Glutamatergic neuron (in vitro differentiated cells): ENCODE measurements at places on chromosomes 6 and 20.

DNA sequence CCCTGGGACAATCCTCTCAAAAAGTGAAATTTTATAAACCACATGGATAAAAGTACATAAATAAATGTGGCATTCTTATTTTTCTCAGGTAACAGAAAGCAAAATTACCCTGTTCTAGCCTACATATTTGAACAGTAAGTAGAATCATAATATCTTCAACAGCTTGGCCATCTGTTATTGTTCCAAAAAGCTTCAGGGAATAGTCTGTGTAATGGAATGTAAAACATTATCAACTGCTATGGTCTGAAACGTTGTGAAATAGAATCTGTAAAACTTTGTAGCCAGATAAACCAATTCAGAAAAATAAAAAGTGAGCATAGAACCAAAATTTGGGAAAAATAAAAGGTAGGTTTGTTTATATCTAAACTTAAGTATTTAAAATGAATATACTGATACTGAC, 114.7 kb downstream of the THEMIS start:
- DNase-seq = no peak

DNA sequence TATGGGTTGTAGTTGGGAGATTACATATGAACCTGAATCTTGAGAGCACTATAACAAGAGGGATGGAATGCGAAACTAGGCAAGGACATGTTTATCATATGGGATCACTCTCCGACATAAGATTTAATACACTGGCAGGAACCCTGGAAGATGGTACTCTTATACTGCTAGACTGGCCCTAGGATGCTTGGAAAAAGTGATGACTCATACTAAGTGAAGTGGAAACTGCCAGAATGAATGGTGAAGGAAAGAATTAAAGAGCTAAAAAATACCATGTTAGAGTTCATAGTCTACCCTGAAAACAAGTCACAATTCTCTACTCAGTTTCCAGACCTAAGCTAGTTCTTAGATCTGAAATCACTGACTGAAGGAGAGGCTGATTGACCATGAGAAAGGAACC, 45.5 kb upstream of the THEMIS start:
- DNase-seq = no peak

DNA sequence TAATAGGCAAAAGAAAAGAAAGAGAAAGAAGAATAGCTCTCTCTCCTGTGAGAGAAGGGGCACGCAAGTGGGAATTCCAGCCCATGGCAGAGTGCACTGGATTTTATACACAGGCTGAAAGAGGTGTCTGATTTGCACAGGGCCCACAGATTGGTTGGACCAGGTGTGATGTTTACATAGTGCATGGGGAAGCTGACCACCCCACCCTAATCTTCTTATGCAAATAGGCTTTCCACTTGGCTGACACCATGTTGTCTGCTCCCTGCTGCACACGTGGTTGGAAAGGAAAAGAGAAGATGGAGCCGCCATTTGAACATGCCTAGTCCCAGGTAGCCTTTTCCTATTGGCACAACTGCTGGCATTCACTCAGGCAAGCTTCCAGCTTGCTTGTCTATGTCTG, 20.2 kb downstream of the MICA start:
- DNase-seq = no peak

DNA sequence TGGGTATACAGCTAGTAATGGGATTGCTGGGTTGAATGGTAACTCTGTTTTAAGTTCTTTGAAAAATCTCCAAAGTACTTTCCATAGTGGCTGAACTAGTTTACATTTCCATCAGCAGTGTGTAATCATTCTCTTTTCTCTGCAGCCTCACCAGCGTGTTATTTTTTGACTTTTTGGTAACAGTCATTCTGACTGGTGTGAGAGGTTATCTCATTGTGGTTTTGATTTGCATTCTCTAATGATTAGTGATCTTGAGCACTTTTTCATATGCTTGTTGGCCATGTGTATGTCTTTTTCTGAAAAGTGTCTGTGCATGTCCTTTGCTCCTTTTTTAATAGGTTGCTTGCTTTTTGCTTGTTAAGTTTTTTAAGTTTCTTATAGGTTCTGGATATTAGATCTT, 194.2 kb upstream of the PHACTR1 start:
- DNase-seq = no peak

GRCh38 chr6:158373214-158373613, 60.9 kb downstream of the TULP4 start:
- no peak for DNase-seq

GRCh38 chr20:967796-968742, 34.0 kb downstream of the RSPO4 start:
- DNase-seq = no peak

GRCh38 chr6:34018961-34019606, 126.8 kb downstream of the GRM4 start:
- DNase-seq = peak; percentile 2

- DNase-seq = peak; percentile 76
Observed at GRCh38 chr6:37698264-37699137, 818 bp upstream of the MDGA1 start.

DNA sequence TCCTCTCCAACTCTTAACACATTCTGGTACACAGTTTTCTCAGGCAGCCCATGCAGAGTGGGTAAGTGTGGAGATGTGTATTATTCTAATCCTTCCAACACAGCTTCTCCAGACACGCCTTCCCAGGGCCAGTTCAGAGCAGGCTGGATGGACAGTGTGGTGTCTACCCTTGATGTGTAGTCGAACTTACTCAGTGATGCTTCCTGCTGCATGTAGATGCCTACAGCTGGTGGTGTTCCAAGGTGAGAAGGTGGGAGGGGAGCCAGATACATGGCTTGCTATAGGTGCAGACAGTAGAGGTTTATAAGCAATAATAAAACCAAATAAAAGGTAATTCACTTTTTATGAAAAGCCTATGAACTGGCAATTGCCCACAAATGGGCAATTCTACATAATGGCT, 104.0 kb downstream of the QRSL1 start:
- DNase-seq = no peak

DNA sequence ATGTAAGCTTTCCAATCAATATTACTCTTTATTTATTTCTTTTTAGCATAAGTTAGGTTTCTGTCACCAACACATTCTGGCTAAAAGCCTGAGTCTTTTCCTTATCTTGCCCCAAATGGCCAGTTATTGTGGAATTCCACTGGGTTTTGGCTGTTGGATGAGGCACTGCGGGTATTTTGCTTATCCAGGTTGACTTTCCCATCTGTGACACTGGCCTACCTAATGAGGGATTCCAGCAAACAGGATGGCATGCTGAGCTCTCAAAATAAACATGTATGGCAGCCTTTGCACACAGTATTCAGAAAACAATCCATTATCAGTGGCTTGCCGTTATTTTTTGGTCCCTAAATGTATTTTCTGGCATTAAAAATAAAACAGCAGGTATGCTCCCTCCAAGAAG, 6.5 kb upstream of the RALGAPB start:
- DNase-seq = no peak

DNA sequence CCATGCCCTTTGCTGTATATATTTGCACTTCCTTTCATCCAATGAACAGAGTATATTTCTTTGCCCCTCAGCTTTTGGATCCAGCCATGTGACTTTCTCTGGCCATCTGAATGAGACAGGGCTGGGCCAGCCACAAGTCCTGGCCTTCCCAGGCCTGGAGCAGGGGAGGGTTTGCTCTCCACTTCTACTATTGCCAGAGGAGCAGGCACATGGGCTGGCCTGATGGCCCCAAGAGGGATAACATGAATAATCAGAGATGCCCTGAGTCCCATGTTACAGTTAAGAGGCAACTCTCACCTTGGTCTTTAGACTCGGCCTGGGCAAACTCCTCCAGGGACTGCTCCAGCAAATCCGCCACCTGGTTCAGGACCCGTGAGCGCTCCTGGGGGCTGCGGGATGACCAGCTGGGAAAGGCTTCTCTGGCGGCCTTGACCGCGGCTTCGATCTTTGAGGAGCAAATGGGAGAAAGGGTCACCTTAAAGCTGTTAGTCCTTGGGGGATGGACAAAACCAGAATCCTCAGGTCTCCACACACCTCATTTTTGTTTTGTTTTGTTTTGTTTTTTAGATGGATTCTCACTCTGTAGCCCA, 6.3 kb downstream of the ALDH8A1 start:
- DNase-seq = no peak

DNA sequence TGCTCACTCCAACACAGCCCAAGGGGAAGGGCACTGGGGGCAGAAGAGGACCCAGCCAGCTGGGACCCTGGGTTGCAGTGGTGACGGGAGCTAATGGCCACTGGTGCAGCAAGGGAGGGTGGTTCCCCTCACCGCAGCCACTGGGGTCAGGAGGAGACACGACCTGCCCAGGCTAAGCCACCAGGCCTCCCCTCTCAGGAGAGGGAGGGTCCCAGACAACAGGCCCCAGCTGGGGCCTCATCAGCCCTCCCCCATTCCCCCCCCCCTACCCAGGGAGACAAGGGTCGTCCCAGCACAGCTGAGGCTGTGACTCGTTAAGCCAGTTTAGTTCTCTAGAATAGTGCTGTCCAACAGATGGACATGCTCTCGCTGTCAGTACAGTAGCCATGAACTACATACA, 17.3 kb upstream of the MATN4 start:
- DNase-seq = peak; percentile 56

GRCh38 chr6:52596371-52597028, 19.6 kb upstream of the TRAM2 start:
- no peak for DNase-seq

- no peak for DNase-seq
Observed at GRCh38 chr20:57094991-57095390, 171.4 kb downstream of the BMP7 start.

DNA sequence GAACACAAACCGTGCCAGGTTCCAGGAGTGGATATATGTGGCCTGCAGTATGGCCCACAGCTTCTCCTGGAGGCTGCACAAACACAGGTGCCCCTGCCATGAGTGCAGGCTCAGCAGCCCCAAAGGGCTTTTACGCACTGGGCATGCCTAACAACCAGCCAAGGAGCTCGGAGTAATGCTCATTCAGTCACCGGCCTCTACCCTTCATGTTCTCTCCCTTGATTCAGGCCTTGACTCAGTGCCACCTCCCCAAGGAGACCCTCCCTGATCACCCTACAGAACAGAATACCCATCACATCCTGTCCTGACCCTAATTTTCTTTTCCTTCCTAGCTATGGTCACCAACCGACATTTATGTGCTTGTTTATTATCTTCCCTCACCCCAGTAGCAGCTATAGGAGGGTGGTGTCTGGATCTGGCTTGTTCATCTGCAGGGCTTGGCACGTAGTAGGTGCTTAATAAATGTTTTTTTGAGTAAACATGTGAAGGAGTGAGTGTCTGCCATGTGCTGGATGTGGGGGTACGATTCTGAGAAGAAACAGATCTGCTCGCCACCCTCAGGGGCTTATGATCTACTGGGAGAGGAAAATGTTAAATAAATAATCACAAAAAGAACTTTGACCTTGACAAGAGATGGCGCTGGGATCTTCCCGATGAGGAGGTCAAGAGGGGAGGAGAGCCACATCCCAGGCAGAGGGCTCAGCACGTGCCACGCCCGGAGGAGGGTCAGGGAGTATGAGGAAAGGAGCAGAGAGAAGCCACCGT, 9.2 kb downstream of the PXMP4 start:
- no peak for DNase-seq

- no peak for DNase-seq
Observed at GRCh38 chr20:45459606-45460005, 9.9 kb upstream of the WFDC2 start.

- DNase-seq = peak; percentile 44
Observed at GRCh38 chr6:71419217-71420094, 130.8 kb downstream of the OGFRL1 start.

- DNase-seq = no peak
Observed at GRCh38 chr6:164109770-164110140, 695.2 kb downstream of the QKI start.

DNA sequence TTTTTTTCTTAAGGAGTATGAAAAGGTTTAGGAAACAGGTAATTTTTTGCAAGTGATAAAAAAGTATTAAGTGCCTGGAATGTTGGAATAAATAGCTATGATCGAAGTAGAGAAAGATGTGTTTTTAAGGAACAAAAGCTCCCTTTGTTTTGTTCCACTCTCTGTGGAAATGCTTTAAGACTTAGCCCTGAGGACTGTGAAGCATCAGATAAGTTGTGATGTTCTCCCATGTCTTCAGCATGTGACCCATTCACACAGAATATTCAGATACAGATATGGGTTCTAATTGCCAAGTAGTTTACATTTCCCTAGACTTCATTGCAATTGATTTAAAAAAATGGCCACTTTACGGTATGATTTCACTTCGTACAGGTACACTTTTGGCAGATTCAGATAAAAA, 80.6 kb downstream of the KCNQ5 start:
- no peak for DNase-seq

- DNase-seq = no peak
Observed at GRCh38 chr6:137845460-137845859, 21.6 kb upstream of the TNFAIP3 start.

GRCh38 chr20:1618954-1619540, 762 bp downstream of the SIRPB1 start:
- no peak for DNase-seq

- no peak for DNase-seq
Observed at GRCh38 chr6:107716688-107717089, 107.4 kb downstream of the SCML4 start.

GRCh38 chr6:11425431-11425871, 112.1 kb upstream of the TMEM170B start:
- no peak for DNase-seq

DNA sequence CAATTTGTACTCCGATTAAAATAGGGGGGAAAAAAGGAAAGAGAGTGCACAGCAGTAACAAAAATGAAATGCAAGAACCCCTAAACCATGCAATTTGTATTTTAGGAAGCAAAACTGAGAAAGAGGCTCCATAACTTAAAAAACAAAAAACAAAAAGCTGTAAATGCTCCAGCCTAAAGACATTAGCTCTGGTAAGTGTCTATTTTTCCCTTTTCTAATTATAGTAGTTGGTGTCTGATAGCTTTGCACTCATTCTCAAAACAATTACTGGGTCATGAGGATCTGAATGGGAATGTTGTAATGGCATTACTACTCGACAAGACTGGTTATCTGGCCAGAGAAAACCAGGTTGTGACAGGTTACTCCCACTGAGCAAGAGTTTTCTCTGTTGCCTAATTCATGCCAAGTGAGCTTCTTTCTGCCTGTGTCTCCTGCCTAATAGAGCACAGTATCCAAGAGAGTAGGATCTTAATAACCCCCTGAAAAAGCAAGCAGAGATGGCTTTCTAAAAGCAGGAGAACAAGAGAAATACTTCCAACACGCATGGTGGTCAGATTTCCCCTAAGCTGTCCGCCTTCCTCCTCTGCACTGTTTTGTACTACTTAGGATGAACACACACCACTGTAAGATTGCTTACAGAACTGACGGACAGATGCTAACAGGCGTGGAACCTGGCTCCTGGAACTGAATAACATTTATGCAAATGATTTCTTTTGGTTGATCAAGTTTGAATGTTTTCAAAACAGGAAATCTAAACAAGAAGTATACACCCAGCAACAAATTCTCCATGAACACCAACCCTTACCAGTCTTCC, 86.4 kb downstream of the FKBP5 start:
- DNase-seq = no peak
